Ammon's horn (tissue), 1 donor: ENCODE measurements at places on chromosomes 5 and 9.

DNA sequence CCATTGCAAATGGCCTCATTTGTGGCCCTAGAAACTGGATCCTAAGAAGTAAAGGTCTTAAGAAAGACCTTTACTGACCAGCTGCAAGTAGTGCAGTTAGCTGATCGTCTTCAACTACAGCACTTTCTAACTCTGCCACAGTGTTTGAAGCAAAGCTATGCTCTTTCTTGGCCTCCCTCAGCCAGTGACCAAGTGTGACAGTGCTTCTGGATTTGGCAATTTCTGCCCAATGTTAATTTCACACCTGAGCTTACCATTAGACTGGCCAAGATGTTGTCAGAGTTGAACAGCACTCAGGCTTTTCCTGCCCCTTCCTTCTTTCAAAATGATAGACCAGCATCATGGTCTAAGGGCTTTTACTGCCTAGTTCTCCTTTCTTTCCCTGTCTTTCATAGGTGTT, 36.1 kb downstream of the UHRF2 start:
- no peak for DNase-seq

- DNase-seq, result no peak
Measured at GRCh38 chr5:164394686-164395194, 889.3 kb downstream of the MAT2B start.

GRCh38 chr5:127660047-127660733, 11.3 kb downstream of the CTXN3 start:
- DNase-seq, result no peak

DNA sequence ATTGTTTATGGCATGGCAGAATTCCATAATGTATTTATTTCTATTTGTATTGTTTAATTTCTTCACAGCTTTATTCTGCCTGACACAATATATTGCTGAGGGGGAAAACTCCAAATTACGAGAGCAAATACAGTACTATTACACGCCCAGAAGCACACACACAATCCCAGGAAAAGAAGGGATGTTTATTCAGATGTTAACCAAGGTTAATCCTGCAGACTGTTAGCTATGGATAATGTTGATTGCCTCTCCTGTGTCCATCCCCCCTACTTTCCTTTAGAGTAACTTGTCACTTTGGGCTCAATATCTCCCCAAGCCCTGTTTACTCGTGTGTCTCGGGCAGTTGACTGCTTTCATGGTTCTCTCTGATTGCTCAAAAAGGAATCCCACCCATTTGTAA, 84.2 kb upstream of the ERCC6L2 start:
- DNase-seq, result no peak

GRCh38 chr5:88390096-88390441, 121.4 kb upstream of the TMEM161B start:
- peak; percentile 33 for DNase-seq
